CD4-positive, alpha-beta T cell treated with Interleukin-6 at 100 ng/mL for 8 hours (primary cell): ENCODE measurements at places on chromosomes 2 and 18.

- DNase-seq = no peak
Observed at GRCh38 chr18:78510636-78511035, 469.0 kb upstream of the SALL3 start.

GRCh38 chr18:74785632-74786031 lies 188.0 kb downstream of the ZNF407 start:
- DNase-seq = no peak

GRCh38 chr2:71806432-71806831 lies 341.2 kb downstream of the CYP26B1 start:
- DNase-seq = no peak

- DNase-seq = no peak
Observed at GRCh38 chr18:37665346-37665745, 99.7 kb upstream of the CELF4 start.

DNA sequence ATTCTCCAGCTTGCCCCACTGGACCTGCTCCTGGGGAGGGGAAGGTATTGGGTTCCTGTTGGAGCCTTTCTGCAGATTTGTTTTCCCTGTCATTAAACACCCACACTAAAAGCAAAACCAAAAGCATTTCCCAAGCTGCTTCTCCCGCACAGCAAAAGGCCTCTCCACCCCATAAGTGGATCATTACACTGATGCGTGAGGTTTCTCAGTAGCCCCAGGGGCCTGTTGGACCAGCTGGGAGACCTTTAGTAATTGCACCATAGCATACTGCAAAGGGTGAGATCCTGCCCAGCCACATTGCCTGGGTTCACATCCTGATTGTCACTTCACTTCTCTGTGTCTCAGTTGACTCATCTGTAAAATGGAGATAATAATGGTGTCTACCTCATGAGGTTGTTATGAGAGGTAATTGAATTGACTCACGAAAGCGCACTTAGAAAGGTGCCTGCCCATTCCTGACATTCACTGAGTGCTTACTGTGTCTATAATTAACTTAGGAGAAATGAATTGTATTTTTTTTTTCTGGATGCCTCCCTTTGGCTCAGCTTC lies 43.9 kb downstream of the TOGARAM2 start:
- DNase-seq = no peak

- no peak for DNase-seq
Observed at GRCh38 chr18:452816-453215, 47.7 kb downstream of the COLEC12 start.

GRCh38 chr2:191942739-191943103 lies 95.8 kb upstream of the CAVIN2 start:
- no peak for DNase-seq

DNA sequence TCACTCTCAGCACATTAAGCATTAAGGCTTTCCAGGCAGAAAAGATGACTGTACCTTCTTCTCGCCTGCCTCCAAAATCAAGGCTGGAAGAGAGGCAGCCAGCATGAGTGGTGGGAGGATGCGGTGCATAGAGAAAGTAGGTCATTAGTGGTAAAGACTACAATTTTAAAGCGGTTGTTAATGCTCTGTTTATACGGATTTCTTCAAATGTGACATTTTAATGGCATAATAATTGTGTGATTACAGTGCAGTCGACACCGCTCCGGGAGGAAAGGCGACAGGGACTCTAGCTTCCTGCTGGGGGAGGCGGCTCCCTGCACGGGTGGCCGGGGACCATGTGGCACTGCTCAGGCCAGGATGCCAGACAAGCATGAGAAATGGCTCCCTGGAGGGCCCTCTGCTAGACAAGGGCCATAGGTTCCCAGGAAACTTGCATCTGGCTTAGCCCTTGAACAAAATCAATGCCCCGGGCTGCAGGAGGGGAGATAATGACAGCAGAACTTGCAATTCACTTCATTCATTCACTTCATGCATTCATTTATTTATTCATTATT lies 129.6 kb downstream of the GALNT14 start:
- no peak for DNase-seq
